CD8-positive, alpha-beta memory T cell (primary cell): ENCODE measurements at places on chromosomes 1 and 21. TPM values are rescaled to one million over a fixed set of nuclear protein-coding genes. Genes with fewer than 3 reads are reported as not detected.

- H3K4me3 ChIP-seq = no peak overlapping the region
- H3K27ac ChIP-seq = no peak overlapping the region
- DNase-seq = no peak
Observed at GRCh38 chr1:33736496-33736895, 127.4 kb upstream of the HMGB4 start.

- peaks cover 20% of the 10 kb centered on the region for H3K36me3 ChIP-seq
- DNase-seq = no peak
- peak overlapping the region; percentile 97 for H3K4me3 ChIP-seq
- H3K4me1 ChIP-seq = peaks cover 30% of the 10 kb centered on the region
- no peaks in the 10 kb centered on the region for H3K27me3 ChIP-seq
- H3K27ac ChIP-seq = peak overlapping the region; percentile 99
Observed at GRCh38 chr1:234373959-234374254, 651 bp downstream of the COA6 start.

- H3K4me1 ChIP-seq = no peaks in the 10 kb centered on the region
- H3K27me3 ChIP-seq = no peaks in the 10 kb centered on the region
- H3K4me3 ChIP-seq = no peak overlapping the region
- DNase-seq = no peak
Observed at GRCh38 chr1:112054510-112054909, 65.0 kb upstream of the KCND3 start.

GRCh38 chr1:40411294-40411693, 37.8 kb downstream of the SMAP2 start:
- DNase-seq = no peak
- H3K27ac ChIP-seq = no peak overlapping the region
- H3K27me3 ChIP-seq = no peaks in the 10 kb centered on the region
- H3K36me3 ChIP-seq = peaks cover 78% of the 10 kb centered on the region
- no peak overlapping the region for H3K4me3 ChIP-seq

Gene KLHDC7A
- not detected for total RNA-seq

- H3K27ac ChIP-seq = no peak overlapping the region
- no peaks in the 10 kb centered on the region for H3K36me3 ChIP-seq
- no peak for DNase-seq
- no peak overlapping the region for H3K4me3 ChIP-seq
- H3K27me3 ChIP-seq = no peaks in the 10 kb centered on the region
Observed at GRCh38 chr1:36988321-36988720, 46.0 kb downstream of the GRIK3 start.

GRCh38 chr1:21160263-21160796, 16.4 kb downstream of the EIF4G3 start:
- DNase-seq = no peak
- H3K27ac ChIP-seq = no peak overlapping the region
- H3K4me1 ChIP-seq = no peaks in the 10 kb centered on the region
- no peaks in the 10 kb centered on the region for H3K27me3 ChIP-seq
- no peaks in the 10 kb centered on the region for H3K36me3 ChIP-seq

DNA sequence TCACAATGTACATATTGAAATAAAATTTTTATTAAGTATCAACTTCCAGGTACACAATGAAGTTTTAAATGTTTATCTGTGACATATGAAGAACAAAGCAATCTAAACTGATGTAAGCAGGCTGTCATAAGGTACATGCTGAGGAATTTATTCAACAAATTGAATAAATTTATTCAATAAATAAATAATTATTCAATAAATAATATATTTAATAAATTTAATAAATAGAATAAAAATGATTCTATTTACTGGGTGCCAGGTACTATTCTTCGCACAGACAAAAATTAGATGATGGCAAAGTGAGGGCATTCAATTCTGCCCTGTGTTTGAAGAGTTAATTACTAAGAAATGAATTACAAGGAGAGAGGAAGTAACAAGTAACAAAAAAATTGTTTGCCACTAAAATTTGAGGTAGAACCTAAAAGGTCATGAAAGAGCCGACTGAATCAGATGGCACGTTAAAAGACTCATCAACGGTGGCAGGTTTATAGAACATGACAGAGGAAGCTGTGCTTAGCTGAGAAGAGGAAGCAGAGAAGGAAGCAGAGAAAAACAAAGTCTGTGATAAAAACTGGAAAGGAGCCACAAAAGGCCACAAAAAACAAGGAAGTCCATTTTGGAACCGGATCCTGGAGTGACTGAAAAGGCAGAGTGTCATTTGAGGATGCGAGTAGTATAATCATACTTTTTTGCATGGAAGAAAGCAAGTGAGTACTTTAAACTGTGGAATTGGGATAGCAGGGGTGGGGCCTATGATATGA, 2.2 kb upstream of the USP24 start:
- peaks cover 43% of the 10 kb centered on the region for H3K4me1 ChIP-seq
- no peaks in the 10 kb centered on the region for H3K36me3 ChIP-seq
- H3K27ac ChIP-seq = no peak overlapping the region
- H3K27me3 ChIP-seq = no peaks in the 10 kb centered on the region
- no peak for DNase-seq
- peak overlapping the region; percentile 14 for H3K4me3 ChIP-seq

DNA sequence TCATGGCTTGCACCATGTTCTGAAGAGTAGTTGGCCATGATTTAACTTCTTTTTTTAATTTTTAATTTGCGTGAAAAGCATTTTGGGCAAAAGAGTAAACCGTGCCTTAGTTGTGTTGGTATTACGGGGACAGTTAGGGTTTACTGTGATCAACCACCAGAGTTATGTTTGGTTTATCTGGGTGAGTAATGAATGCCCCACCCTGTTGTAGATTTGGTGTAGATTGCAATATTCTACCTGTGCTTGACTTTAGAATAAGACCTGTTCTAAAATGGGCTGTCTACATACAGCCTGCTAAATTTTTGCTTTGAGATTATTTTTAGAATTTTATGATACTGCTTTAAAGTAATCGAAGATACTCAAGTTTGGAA, 1.4 kb downstream of the USP25 start:
- H3K4me3 ChIP-seq = peak overlapping the region; percentile 69
- no peak for DNase-seq
- no peaks in the 10 kb centered on the region for H3K36me3 ChIP-seq
- H3K27ac ChIP-seq = peak overlapping the region; percentile 71
- no peaks in the 10 kb centered on the region for H3K27me3 ChIP-seq
- H3K4me1 ChIP-seq = peaks cover 44% of the 10 kb centered on the region

Gene AIRE
- total RNA-seq = not detected

DNA sequence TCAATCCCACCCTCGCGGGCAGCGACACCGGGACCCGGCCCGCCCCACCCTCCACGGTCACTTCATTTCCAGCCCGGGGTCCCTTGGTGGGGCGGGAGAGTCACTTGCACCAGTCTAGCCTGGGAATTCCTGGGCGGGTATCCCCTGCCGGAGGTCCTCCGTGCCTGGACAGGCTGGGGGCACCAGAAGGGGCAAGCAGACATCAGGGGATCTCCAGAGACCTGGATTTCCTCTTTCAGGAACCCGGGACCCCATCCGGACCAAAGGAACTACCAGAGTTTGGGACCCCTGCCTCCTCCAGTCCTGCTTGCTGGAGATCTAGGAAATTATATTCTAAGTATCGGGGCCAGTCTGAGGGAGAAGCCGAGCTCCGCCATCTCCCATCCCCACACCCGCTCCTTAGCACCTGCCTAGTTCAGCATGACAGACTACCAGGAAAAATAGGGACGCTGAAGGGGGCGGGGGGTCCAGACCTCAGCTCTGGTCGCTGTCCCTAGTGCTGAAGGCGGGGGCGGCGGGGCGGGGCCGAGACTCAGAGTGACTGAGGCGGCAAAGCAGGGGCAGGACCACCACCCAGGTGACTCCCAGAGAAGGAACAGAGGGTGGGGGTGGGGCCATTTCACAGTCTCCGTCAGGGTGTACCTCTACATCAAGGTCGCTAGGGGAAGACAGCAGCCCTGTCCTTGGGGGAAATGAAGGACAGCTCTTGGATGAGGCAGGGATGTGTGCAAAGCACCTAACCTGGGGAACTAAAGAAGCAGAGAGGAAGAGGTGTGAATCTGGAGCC, 832 bp downstream of the HCN3 start:
- H3K4me3 ChIP-seq = peak overlapping the region; percentile 59
- H3K27me3 ChIP-seq = no peaks in the 10 kb centered on the region
- peak; percentile 75 for DNase-seq
- no peaks in the 10 kb centered on the region for H3K36me3 ChIP-seq

DNA sequence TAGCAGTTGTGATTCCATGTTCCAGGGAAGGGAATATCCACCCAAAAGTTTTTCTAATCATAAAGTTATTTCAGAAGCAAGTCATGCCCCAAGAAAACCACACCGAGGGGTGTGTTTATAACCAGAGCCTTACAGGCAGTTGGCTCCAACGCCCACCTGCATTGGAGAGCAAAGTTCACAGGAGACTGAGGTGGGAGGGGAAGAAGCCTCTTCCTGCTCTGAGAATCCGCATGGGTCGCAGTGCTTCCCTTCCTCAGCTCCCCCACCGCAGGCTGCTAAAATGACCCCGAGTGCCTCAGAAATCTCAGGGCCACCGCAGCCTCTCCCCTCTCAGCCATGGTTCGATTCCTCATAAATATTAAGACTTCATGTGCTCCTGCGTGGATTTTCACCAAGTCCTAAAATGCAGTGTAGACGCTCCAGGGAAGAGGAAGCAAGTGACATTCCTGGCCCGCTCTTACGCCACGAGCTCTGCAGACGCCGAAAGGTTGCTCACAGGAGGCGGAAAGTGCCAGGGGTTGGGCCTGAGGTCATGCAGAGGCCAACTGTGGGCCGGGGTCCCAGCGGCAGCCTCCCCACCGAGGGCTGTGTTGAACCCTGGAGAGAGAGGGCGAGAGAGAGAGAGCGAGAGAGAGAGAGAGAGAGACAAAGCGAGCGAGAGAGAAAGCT, 13.4 kb upstream of the SPSB1 start:
- no peak for DNase-seq
- no peaks in the 10 kb centered on the region for H3K36me3 ChIP-seq
- H3K27me3 ChIP-seq = no peaks in the 10 kb centered on the region
- no peak overlapping the region for H3K4me3 ChIP-seq

Gene KCNA10
- total RNA-seq = not detected

Gene FCGR3A
- total RNA-seq = 0.58 TPM

Gene LGR6
- total RNA-seq = 0.53 TPM

Gene SPRR5
- not detected for total RNA-seq

GRCh38 chr1:21270086-21270689, 20.1 kb downstream of the ECE1 start:
- H3K4me1 ChIP-seq = peaks cover 19% of the 10 kb centered on the region
- H3K27me3 ChIP-seq = no peaks in the 10 kb centered on the region
- peaks cover 29% of the 10 kb centered on the region for H3K36me3 ChIP-seq
- H3K4me3 ChIP-seq = no peak overlapping the region
- peak; percentile 65 for DNase-seq

DNA sequence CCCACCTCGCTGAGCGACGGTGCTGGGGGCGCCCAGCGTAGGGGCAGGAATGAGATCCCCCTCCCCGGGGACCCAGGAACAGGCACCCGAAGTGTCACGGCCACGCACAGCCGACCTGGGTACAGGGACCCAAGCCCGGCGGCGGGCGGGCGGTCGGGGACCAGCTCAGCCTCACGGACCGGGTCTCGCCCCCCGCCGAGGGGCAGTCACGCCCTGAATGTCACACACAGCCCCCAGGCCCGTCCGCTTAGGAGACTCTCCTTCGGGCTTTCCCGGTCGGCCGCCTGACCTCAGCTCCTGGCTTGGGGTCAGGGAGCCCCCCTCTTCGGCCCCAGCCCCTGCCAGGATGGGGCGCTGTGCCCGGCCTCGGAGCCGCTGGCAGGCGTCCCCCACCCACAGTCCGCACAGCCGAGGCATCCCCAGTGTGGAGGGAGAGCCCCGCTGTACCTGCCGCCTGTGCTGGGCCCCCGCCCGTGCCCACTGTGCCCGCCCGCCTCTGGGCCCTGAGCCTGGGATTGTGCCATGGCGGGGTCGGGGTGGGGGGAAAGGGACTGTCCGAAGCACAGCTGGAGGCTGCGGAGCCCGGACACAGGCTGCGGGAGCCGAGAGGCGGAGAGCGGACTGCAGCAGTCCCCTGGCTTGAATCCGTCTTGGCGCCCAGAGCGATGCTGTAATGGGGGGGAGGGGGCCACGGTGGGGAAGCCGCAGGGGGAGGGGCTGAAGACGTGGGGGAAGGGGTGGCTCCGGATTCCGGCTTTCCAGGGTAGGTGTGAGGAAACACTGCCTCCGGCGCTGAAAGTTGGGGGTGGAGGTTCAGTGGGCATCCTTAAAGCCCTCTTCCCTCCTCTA, 627 bp upstream of the DLGAP3 start:
- H3K36me3 ChIP-seq = no peaks in the 10 kb centered on the region
- H3K27me3 ChIP-seq = peaks cover 44% of the 10 kb centered on the region
- peaks cover 6% of the 10 kb centered on the region for H3K4me1 ChIP-seq
- no peak overlapping the region for H3K27ac ChIP-seq
- DNase-seq = no peak

GRCh38 chr1:29567257-29567656, 330.9 kb downstream of the PTPRU start:
- no peaks in the 10 kb centered on the region for H3K36me3 ChIP-seq
- no peaks in the 10 kb centered on the region for H3K27me3 ChIP-seq
- no peaks in the 10 kb centered on the region for H3K4me1 ChIP-seq
- H3K4me3 ChIP-seq = no peak overlapping the region
- no peak for DNase-seq

DNA sequence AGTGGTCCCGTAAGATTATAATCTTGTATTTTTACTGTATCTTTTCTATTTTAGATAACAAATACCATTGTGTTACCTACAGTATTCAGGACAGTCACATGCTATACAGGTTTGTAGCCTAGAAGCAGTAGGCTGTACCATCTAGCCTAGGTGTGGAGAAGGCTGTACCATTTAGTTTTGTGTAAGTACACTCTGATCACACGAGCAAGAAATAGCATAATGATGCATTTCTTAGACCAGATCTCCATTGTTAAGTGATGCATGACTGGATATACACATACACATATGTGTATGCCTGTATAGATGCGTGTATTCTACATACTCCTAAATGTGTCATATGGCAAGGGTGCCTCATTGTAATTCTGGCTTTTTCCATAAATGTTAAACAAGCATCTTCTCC, 33.9 kb downstream of the GALNT2 start:
- DNase-seq = no peak
- no peaks in the 10 kb centered on the region for H3K36me3 ChIP-seq
- no peak overlapping the region for H3K4me3 ChIP-seq
- H3K27ac ChIP-seq = no peak overlapping the region
- H3K4me1 ChIP-seq = peaks cover 23% of the 10 kb centered on the region
- no peaks in the 10 kb centered on the region for H3K27me3 ChIP-seq

DNA sequence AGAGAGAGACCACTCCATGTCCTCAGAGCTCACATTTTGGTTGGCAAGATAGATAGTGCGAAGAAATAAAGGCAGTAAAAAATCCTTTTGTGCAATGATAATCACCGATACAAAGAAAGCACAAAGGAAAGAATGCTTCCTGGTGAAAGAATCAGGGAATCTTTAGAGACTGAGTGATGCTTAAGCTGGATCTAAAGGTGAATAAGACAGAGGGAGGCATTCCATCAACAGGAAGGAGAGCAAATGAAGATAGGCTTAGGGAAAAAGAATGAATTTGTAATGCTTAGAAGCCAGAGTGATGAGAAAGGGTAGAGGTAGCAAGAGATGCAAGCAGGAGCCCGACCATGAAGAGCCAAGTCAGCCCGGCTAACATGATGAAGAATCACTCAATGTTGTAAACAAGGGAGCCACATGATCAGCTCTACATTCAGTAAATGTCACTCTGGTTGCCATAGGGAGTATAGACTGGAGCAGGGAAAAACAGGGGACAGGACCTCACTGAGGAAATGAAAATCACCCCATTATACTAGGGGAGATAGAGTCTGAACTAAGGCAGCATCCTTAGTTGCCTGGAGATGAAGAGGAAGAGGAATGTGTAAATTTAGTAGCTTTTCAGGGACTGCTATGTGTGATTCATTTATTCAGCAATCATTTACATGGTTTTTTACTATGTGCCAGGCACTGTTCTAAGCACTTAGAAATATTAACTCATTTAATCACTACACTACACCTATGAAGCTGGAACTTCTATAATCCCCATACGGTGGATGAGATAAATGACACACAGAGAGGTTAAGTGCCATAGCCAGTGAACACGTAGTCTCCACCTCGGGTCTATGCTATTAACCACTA, 402.6 kb upstream of the NFIA start:
- no peak for DNase-seq
- no peak overlapping the region for H3K4me3 ChIP-seq
- H3K4me1 ChIP-seq = no peaks in the 10 kb centered on the region
